ENCODE measurements at places on chromosomes 3 and 15.

DNA sequence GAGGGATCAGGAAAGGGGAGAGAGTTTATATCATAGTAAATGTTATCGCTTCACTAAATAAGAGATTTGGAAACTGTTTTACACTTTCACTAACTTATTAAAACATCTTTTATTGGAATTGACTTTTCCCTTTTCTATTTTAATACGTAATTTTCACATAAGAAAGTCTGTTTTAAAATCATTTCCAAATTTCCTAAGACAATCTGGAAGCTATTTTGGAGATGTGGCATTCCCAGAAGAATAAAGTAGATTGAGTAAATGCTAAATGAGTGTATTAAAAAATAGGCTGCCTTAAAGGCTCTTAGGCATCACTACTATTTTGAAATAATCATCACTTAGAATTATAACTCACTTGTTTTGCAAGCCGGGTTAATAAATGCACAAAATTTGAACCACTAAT is 763.5 kb downstream of the EDEM1 start:
- DNase-seq, result no peak

- no peak for DNase-seq
Observed at GRCh38 chr15:75966073-75966472, 46.2 kb downstream of the NRG4 start.

DNA sequence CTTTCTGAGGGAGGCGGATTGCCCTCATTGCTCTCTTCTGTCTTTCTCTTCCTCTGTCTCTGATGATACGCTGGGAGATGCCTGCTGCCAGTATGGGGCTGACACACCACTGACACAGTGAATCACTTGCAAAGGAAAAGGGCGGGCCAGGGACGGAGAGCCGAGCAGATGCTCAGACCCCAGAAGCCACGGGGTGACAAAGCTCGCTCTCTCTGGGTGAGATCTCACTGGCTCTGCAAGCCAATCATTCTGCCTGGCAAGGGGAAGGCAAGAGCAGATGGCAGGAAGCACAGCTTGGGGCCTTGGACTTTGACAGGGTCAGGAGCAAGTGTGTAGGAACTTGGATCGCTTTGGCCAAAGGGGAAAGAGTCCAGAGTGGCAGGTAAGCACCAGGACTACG is 198.7 kb downstream of the NTRK3 start:
- DNase-seq, result no peak

GRCh38 chr3:177377166-177377565 is 179.9 kb upstream of the TBL1XR1 start:
- DNase-seq, result no peak

DNA sequence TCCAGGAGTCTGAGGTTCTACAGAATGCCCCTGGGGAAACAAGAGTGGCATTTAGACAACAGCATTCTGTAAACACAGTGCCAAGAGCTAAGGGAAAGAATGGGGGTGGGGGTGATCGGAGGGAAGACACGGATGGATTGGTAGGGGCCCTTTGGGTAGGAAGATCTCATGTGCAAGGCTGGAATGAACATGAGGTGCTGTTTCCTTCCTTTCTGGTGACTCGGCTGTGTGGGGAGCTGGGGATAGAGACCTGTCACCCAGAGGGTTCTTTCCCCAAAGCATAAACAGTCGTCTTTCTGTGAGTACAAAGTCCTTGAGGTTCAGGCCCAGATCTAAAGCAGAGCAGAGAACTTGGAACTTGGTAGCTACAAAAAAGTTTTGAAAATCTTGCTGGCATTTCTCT is 11.7 kb downstream of the TPM1 start:
- no peak for DNase-seq

GRCh38 chr3:107986505-107986904 is 104.3 kb downstream of the CD47 start:
- DNase-seq, result no peak

DNA sequence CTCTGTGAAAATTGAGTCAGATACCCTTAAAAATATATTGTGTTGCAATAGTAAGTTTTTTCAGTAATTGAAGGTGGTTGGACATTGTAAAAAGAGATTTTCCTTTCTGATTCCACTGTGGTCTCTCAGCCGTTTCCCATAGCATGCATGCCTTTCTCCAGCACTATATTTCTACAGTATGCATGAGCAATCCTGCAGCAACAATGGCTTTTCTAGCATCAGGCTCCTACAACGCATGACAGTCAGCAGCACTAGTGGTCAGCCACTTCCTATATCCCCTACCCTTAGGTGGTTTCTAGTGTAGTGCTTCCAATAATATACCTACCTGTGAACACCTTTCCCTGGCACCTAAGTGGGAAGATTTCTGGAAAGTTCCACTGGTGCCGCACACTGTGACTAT is 55.4 kb upstream of the SNRPN start:
- DNase-seq, result no peak

DNA sequence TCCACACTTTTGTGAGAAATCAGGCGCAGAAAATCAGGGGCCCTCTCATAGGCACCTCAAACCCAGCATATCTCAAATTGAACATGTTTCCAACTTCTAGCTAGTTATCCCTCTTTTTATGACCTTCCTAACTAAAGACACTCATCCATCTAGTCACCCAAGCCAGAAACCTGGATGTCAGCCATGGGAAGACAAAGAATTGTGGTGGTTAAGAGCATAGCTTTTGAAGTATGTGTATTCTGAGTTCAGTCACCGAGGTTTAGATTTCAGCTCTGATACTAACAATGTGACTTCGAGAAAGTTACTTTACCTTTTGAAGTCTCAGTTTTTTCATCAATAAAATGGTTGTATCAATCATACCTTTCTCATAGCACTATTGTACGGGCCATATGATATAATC is 495.5 kb downstream of the NLGN1 start:
- no peak for DNase-seq

- DNase-seq, result no peak
Observed at GRCh38 chr3:106628407-106628806, 748.8 kb upstream of the CCDC54 start.

GRCh38 chr3:24565656-24566055 is 71.0 kb upstream of the THRB start:
- DNase-seq, result no peak

GRCh38 chr15:66169023-66169422 is 84.5 kb downstream of the MEGF11 start:
- DNase-seq, result no peak

DNA sequence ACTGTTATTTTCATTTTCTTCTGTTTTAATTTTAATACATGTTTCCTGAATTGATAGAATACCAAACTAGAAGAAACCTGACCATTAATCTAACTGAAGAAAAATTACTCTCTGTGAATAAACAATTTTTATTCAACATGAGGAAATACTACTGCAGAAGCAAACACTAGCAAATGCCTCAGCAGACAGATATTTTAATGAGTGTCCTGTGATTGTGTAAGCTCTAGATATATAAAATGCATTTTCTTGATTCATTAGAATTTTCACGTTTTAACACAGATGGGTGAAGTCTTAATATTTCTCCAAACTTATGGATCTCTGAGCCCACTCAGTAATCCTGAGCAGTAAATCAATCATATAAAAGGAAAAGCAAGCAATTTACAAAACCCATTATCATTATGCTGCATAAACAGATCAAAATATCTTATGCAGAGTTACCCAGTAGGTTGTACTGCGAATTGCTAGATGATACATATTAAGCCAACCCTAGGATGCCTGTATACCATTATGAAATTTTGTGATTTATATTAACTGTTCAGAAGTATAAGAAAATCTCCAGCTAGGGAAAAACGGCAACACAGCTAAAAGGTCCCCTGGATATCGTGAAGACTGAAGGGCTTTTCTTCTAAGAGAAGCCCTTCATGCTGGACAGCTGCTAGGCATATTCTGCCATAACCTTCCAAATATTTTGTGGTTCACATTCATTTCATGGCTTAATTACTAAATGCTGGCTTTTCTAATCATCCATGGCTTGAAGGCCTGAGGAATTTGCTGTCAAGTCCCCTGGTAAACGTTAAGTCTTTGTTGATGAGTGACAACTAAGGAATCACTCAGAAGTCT is 157.7 kb upstream of the TGFBR2 start:
- DNase-seq, result no peak

- DNase-seq, result no peak
Observed at GRCh38 chr3:129121016-129121791, 400 bp downstream of the RAB43 start.

DNA sequence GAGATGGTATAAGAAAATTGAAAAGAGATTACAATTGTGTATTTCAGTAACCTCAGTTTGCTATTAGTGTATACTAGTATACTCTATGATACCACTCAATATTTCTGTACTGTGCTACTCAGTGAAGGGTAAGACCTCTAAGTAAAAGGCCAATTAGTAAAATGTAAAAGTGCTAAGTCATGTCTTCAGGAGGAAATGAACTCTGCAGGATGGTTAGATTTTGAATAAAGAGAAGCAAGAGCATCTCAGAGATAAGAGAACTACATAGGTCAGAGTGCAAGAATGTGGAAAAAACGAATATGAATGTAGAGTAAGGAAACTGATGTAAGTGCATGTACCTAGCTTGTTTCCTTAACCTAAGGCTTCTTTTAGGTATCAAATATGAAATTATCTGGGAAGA is 796.6 kb upstream of the GBE1 start:
- no peak for DNase-seq

DNA sequence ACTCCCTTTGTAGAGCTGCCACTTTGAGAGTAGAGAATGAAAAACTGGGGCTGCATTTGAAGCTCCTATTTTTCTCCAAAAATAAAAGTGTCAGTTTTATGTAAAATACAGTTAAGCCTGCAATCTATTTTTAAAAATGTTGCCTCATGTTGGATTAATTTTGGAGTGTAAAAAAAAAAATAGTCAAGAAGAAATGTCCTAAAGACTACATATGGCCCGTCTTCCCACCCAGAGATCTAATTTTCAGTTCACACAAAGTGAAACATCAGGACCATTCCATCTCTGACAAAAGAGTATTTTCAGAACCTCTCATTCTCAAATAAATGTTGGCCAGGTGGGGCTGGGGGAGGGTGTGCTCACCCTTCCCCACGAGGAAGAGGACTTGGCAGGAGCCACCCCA is 62.7 kb downstream of the HHLA2 start:
- DNase-seq, result no peak

- no peak for DNase-seq
Observed at GRCh38 chr3:197746801-197747237, 2.9 kb upstream of the FYTTD1 start.
